ENCODE measurements at places on chromosomes 11 and 22. TPM values are rescaled to one million over a fixed set of nuclear protein-coding genes. Genes with fewer than 3 reads are reported as not detected.

Gene HBG2
- total RNA-seq: not detected

Gene MTMR2
- 44.9 TPM for total RNA-seq

Gene CBLIF
- total RNA-seq: not detected

Gene CASP5
- total RNA-seq: not detected

Gene PLAAT2
- total RNA-seq: not detected

Gene MS4A15
- not detected for total RNA-seq

Gene VWCE
- total RNA-seq: 6.2 TPM

Gene KRTAP5-8
- total RNA-seq: 0.36 TPM

Gene IGSF22
- not detected for total RNA-seq

All from osteoblast (primary cell).